ENCODE measurements at places on chromosomes 4 and X.
A peak's percentile ranks its signal among the peaks of the same experiment; 100 is the strongest.

GRCh38 chr4:175273995-175274753 is 356.0 kb downstream of the ADAM29 start:
- no peak for DNase-seq

GRCh38 chr4:138868562-138868961 is 147.0 kb upstream of the NOCT start:
- no peak for DNase-seq

DNA sequence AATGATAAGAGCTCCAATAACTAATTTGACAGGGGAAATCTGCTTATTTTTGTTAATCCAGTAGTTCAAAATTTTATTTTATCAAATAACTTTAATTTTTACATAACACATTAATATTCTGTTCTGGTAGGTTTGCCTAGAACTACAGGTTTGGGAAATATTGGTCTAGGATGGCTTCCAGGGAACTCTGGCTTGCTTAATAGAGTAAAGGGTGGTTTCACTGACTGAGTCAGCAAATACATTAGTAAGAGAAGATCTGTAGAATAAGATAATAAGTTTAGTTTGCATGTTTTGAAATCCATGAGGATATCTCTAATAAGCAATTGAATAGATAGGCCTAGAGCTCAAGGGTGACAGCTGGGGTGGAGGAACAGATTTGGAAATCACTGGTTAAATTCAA is 500.7 kb downstream of the ZNF674 start:
- no peak for DNase-seq

GRCh38 chrX:154547245-154548027 is at the start of gene IKBKG:
Gene IKBKG (plus strand): TSS chrX:154547620. CDS start chrX:154552003, 4,383 bp downstream.
- peak; percentile 94 for DNase-seq

DNA sequence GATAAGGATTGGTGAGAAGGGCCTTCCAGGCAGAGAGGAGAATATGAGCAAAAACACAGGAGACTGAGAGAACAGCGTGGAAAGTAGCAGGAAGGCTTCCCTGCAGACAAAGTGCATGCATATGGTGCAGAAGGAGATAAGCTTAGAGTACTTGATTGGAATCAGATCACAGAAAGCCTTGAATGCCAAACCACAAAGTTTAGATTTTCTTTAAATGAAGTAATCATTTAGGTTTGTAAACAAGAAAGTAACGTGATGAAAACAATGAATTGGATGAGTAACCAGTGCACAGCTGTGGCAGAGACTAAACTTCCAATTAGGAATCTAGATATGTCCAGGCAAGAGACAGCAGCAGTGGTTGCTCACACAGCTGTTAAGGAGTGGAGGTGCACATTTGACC is 83.8 kb upstream of the C1QTNF7 start:
- no peak for DNase-seq
